ENCODE measurements at places on chromosomes 11 and 22. TPM values are rescaled to one million over a fixed set of nuclear protein-coding genes. Genes with fewer than 3 reads are reported as not detected.
A peak's percentile ranks its signal among the peaks of the same experiment; 100 is the strongest.

The PIWIL4 gene
- 0.17 TPM for total RNA-seq

The IL10RA gene
- not detected for total RNA-seq

- peak; percentile 78 for DNase-seq
Measured at GRCh38 chr11:83827520-83827919, 541.4 kb upstream of the CCDC90B start.

DNA sequence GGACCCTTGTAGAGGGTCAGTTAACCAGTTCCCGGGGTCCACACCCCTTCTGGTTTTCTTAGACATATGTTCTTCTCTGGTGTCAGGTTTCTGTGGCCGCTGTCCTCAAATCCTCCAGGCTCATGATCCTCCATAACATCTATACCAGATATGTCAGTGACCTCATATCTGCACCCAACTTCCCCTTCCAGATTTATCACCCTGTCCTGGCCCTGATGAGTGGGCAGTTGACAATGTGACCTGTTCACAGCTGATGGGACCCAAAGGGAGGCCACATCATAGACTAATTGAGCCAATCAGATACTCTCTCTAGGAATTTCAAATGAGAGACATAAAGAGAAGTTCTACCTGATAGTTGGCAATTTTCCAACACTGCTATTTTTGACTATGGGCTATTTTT is 5.1 kb downstream of the DKK3 start:
- DNase-seq, result no peak

DNA sequence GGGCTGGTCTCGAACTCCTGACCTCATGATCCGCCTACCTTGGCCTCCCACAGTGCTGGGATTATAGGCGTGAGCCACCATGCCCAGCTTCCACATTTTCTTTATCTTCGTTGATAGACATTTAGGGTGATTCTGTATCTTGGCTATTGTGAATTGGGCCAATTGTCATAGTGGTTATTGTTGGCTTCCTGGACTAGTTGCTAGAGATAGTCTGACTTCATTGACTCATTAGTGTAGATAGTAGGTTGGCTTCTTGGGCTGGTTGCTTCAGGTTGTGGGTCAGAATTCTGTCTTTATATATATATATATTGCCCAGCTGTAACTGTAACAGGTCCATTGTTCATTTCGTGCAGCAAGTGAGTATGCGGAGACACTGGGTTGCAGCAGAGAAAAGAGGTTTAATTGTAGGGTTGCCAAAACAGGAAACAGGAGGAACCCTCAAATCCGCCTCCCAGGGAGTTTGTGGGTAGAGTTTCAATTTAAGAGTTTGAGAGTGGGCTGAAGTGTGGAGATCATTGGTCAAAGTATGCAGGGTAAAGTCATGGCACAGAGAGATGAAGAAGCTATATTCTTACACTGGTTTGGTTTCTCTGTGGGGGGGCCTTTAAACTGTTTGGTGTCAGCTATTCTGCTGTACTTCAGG is 22.0 kb downstream of the ATG13 start:
- no peak for DNase-seq

The EMSY gene
- 12.3 TPM for total RNA-seq

DNA sequence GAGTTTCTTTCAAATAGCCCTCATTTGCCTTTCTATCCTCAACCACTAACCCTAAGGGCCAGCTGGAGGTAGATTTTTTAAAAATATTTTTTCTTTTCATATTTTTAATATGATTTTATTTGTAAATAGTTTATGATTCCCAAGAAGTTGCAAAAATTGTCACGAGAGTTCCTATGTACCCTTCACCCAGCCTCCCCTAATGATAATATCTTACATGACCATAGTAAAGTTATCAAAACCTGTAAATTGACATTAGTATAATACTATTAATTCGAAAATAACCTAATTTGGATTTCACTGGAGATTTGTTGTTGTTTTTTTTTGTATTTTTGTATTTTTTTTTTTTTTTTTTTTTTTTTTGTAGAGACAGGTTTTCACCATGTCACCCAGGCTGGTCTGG is 495.5 kb downstream of the MIAT start:
- no peak for DNase-seq

DNA sequence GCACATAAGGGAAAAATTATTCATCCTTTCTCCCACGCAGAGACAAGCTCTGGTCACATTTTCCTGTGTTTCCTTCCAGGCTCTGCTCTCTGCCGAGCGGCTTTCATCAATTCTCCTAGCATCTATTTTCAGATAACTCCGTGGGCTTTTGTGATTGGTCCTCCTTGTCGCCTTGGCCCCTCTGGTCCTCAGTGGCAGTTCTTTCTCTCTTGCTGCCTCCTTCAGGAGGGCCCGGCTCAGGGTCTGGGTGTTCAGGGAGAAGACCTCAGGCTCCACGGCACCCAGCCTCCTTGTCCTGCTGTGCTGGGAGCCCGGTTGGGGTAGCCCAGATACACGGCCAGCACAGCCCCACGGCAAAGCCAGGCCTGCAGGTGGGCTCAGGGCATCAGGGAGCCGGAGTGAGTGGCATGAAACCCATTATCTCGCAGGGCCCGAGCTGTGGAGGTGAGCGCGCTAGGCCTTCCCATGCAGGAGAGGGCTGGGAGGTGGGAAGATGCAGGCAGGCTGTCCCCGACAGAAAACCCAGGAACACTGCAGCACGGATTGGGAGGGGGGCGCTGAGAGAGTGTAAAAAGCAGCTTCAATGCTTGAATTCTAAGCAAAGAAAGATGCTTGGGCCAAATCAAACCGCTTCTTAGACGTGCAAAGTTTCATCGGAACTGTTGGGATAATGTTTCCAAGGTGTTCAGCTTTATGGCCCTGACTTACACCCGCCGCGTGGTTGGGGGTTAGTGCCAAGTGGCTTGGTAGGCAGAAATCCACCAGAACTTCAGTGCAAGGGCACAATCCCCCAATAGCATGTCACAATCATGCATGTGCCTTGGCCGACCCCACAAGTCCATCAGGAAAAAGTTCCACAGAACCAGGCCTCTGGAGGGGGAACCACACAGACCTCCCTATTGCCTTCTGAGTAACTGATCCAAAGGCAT is 81.9 kb upstream of the WNT7B start:
- DNase-seq, result no peak

The CBLIF gene
- not detected for total RNA-seq

DNA sequence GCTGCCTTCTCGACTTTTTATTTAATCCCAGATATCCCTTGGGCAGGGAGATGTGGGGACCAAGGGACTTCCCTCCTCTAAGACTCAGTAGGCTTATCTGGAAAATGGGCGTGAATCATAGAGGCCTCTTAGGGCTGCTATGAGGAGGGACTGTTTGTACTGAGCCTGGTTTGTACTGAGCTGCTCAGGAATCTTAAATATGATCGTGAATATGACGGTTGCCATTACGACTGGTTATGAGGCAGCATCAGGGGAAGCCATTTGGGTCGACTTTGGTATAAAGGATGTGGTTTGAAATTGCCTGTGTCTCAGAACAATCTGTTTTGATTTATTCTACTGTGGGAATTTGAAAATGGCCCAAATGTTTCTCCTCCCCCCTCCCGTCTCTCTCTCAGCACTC is 20.6 kb downstream of the TSPAN18 start:
- DNase-seq, result peak; percentile 6

DNA sequence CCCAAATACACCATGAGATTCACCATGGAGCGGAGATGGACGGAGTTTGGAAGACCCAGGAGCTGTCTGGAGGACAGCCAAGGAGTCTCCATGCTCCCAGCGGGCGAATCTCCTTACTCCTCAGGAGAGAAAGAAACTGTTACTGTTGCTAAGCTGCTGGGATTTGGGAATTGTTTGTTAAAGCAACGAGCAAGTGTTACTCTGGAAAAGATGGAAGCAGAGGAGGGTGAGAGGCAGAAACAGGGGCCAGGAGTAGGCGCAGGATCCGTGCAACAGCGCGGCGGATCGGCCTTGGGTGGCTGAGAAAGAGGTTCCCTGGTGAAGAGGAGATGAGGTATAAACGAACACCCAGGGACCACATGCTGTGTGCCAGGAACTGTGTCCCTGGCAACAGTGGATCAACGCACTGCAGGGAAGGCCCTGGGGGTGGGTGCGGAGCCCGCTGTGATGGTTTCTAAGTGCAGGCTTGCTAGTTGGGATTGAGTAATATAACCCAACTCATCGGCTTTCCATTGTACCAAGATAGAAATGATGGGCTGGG is 1436.4 kb downstream of the BRD1 start:
- no peak for DNase-seq

GRCh38 chr22:30806391-30806861 is 111.8 kb downstream of the OSBP2 start:
- peak; percentile 25 for DNase-seq

The CEND1 gene
- total RNA-seq, result 12.1 TPM
